Activated T-helper 1 cell treated with Interleukin-2 at 50 U/mL for 16 hours (primary cell): ENCODE measurements at places on chromosomes 12 and 14.
A peak's percentile ranks its signal among the peaks of the same experiment; 100 is the strongest.

GRCh38 chr14:77613201-77613600 lies 3.2 kb downstream of the SPTLC2 start:
- no peak for DNase-seq

- no peak for DNase-seq
These were observed 118.4 kb upstream of the MYF6 start for GRCh38 chr12:80589077-80589476.

- DNase-seq: no peak
These were observed 121.4 kb downstream of the TRMT5 start for GRCh38 chr14:60859525-60859924.

DNA sequence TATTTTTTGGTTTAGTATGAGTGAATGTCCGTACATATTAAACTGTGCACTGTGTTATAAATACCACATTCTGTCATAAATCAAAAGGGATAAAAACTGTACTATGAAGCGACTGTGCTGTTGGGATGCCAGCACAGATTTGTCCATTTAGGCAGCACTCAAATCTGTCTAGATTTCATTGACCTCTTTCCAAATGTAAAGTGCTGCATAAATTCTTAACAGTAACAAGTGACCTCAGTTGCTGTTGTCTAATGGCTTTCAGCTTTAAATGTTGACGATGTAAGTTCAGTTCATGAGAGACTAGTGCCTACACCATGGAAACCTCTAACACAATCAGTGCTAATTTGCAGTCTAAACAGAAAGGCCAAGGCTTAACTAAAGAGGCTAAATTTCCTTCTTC lies 531.4 kb upstream of the LMO3 start:
- no peak for DNase-seq

- no peak for DNase-seq
These were observed 52.0 kb downstream of the SLC38A4 start for GRCh38 chr12:46773586-46774321.

GRCh38 chr14:75295491-75296345 lies 17.1 kb downstream of the FOS start:
- DNase-seq: peak; percentile 50

- no peak for DNase-seq
These were observed 1.5 kb upstream of the EP400 start for GRCh38 chr12:131948166-131948712.

GRCh38 chr12:77531912-77532311 lies 298.8 kb upstream of the NAV3 start:
- DNase-seq: no peak

DNA sequence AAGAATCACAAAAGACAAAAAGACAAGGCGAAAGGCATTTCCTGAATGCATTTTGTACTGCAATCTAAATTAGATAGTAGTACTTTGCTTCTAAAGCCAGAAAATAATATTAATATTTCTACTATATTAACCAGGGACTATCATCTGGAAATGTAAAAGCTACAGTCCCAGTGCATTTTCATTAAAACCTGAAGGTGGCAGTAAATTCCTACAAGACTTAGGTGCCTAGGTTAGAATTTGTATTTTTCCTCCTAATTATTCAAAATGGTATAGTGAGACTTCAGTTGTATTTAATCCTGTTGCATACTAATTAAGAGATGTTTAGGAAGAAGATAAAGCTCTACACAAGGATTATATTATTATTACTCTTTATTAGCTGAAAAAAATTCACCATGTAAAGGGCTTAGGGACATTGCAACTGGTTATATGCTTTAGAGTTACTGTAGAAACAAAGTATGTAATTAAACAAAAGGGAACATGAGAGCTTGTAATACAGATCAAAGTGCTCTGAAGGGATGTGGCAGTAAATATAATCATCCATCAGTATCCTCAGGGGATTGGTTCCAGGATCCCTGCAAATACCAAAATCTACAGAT lies 53.6 kb downstream of the BRMS1L start:
- DNase-seq: no peak

DNA sequence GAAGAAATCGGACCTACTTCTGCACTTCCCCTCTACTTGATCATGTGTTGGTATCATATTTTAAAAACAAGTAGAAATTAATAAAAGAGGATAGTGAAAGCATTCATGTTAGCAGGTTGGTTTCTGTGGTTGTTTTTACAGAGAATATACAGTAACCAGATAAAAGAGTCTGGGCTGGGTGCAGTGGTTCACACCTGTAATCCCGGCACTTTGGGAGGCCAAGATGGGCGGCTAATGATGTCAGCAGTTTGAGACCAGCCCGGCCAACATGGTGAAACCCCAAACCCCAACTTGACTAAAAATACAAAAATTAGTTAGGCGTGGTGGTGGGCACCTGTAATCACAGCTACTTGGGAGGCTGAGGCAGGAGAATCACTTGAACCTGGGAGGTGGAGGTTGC lies 55.9 kb downstream of the LRP6 start:
- DNase-seq: no peak

DNA sequence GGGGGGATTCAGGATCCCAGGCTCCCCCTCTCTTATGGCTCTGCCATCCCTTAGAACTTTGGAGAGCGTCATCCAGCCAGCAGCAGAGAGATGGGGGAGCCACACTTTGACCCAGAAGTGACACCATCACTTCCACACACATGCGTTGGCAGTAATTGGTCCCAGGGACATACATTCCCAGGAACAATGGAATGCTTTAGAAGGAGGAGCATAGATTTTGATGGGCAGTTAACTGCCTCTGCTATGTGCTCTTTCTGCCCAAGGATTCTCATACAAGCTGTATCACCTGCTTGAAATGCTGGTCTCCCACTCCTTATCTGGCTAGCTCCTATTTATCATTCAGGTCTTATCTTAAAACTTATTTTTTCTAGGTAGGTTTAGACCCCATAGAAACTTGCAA lies 109.0 kb upstream of the RPH3A start:
- no peak for DNase-seq

DNA sequence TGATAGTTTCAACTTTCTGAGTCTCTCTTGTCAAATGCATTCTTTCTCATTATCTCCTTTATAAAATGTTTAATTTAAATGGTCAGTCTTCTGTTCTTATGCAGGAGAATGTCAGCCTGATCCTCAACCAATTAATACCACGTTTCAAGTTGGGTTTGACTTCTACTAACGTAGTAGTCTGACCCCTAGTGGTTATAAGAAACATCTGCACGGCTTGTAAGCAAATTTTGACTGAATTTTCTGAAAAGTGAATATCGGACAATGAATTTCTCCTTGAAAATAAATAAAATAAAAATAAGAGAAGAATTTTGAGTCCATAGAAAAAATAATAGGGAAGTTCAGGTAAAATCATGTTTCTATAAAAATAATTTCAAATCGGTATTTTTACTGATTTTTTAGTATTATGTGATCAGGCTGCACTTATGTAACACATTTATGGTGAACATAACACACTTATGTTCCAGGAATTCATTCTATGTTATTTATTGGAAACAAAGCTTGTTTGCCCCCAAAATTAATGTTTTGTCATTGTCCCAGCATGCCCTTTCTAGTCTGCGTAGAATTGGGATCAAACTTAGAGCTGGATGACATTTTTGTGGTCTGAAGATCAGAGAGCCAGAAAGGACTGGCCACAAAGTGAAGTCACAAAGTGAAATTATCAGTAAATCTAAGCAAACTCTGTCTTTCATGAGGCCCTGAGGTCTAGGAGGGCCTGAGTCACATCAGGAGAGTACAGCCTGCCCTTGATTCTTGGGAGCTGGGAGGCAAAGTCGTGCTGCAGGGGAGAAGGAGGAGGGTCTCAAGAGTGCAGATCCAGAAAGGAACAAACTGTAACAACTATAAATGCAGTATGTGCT lies 101.2 kb upstream of the STXBP6 start:
- DNase-seq: no peak

GRCh38 chr12:46779879-46780278 lies 45.9 kb downstream of the SLC38A4 start:
- no peak for DNase-seq
